ENCODE measurements at places on chromosomes 3 and 15.

DNA sequence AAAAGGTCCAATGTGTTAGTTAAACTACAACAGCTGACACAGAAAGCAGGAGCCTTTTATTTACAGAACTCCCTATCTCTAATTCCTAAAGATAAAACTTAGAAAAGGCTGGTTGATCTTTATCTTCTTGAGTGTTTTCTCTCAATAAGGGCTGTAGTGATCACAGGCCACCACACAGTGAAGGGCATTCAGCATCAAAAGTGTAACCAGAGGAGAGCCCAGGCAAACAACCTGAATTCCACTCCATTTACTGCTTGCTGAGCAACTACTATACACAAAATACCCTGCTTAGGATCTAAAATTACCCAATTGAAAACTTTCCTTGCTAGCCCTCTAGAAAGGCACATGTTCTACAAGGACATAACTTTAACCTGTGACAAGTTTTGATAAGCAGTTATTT, 122.7 kb downstream of the MEIS2 start:
- no peak for DNase-seq

DNA sequence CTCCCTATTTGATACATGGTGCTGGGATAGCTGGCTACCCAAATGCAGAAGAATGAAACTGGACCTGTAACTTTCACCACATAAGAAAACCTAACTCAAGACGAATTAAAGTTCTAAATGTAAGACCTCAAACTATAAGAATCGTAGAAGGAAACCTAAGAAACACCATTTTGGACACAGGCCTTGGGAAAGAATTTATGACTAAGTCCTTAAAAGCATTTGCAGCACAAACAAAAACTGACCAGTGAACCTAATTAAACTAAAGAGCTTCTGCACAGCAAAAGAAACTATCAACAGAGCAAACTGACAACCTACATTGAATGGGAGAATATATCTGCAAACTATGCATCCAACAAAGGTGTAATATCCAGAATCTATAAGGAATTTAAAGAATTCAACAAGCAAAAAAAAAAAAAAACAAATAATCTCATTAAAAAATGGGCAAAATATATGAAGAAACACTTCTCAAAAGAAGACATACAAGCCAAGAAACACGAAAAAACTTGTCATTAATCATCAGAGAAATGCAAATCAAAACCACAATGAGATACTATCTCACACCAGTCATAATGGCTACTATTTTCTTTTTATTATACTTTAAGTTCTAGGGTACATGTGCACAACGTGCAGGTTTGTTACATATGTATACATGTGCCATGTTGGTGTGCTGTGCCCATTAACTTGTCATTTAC, 37.0 kb downstream of the HDGFL3 start:
- no peak for DNase-seq

GRCh38 chr3:167110901-167111300, 269.2 kb downstream of the ZBBX start:
- peak; percentile 17 for DNase-seq

- DNase-seq: no peak
Measured at GRCh38 chr15:42092398-42093318, 1.7 kb downstream of the PLA2G4D start.

DNA sequence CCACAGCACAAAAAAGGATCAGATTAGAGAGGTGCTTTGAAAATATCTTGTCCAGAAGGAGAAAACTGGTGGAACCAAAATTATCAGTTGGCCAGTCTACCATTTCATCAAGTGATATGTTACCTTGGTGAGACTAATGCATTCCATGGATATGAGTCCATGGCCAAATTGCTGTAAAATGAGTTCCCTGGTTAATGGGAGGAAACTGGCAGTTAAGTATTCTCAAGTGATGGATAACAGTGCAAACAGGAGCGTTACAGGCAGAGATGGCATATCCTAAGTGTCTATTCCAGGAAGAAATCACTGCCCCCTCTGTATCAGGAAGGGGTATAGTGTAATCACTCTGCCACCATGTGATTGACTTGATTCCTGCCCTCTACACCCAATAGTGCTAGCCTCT, 34.0 kb downstream of the MYRIP start:
- DNase-seq: no peak

- no peak for DNase-seq
Measured at GRCh38 chr3:135691240-135691639, 274.3 kb upstream of the PPP2R3A start.

DNA sequence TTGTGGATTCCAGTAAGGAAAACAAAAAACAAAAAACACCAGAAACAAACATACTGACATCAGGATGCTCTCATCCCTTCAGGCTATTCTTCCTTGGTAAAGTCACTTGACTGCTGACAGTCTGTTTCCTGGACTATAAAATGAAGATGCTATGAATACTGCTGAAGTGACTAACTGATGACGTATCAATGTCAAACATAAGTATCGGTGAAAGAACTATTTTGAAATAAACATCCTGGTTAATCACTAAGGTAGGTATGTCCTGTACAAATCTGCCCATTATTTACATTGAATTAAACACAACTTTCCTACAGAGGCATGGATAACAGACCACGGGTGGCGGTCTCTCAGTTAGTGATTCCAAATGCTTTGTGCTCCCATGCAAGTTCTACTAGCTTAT, 45.9 kb downstream of the CHAC1 start:
- peak; percentile 31 for DNase-seq

DNA sequence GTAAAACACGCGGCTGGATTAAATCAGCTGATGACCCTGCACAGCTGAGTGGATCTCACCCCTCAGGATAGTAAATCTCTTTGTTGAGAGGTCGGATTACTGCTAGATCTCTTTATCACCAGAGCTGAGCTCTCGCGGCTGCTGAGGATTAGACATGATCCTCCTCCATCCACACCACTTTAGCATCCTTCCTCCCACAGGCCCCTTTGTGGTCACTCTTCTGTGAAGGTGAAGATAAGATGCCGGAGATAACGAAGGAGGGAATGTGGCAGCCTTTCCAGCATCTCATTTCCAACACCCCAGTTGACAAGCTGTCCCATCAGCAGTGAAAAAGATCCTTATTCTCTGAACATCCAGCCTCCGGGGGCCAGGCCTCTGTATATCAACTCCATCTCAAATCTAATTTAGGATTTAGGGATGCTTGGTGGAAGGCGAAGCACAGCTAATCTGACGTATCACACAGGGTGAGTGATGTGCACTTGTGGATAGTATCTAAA, 47.5 kb upstream of the SELENOK start:
- no peak for DNase-seq

DNA sequence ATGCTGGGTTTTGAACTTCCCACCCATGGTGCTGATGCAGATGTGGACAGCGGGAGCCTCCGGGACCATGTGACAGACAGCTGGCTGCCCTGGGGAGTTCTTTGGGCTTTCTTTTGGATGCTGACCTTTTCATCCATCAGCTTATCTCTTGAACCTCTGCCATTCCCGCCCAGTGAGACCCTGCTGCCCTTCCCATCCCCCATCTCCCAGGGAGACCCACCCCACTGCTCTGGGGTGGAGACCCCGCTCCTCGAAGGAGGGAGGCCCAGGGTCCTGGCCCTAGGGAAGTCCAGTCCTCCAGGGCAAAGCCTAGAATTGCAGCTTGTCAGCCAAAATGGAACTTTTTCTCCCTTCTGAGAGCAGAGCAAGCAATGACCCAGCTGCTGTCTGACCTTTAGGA, 64.0 kb downstream of the ITGA11 start:
- no peak for DNase-seq

- no peak for DNase-seq
Measured at GRCh38 chr3:68447885-68448284, 484.5 kb downstream of the TAFA4 start.

GRCh38 chr3:57120040-57120439, 45.1 kb downstream of the IL17RD start:
- DNase-seq: no peak

GRCh38 chr3:148828136-148828690, 602 bp downstream of the CPB1 start:
- DNase-seq: peak; percentile 22

GRCh38 chr15:94131875-94132274, 99.5 kb upstream of the MCTP2 start:
- DNase-seq: no peak

Measured in fibroblast of skin of abdomen (primary cell).